ENCODE measurements at places on chromosomes 13 and 19. TPM values are rescaled to one million over a fixed set of nuclear protein-coding genes. Genes with fewer than 3 reads are reported as not detected.
A peak's percentile ranks its signal among the peaks of the same experiment; 100 is the strongest.

- no peaks in the 10 kb centered on the region for H3K36me3 ChIP-seq
- H3K27ac ChIP-seq, result no peak overlapping the region
Observed at GRCh38 chr19:15629003-15629880, 11.5 kb upstream of the CYP4F3 start.

DNA sequence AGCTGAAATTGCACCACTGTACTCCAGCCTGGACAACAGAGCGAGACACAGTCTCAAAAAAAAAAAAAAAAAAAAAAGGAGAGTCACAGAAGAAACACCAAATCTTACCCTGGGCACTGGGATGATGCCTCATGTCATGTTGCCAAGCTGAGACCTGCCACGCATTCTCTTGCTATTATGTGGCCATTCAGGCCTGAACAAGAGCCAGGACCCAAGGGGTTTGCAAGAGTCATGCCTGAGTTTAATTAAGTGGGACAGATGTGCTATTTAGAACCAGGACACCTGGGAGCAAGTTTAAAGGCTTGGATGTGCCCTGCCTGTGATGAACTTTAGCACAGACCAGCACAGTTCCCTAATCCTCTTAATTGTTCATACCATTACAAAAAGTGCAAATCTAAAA is 9.8 kb downstream of the PNMA8A start:
- H3K36me3 ChIP-seq, result no peaks in the 10 kb centered on the region
- H3K27ac ChIP-seq, result no peak overlapping the region

ZNF556 gene
- not detected for total RNA-seq

GRCh38 chr13:29707876-29708543 is 112.5 kb upstream of the SLC7A1 start:
- H3K27me3 ChIP-seq, result no peaks in the 10 kb centered on the region
- no peak overlapping the region for H3K27ac ChIP-seq
- DNase-seq, result peak; percentile 17
- peaks cover 7% of the 10 kb centered on the region for H3K4me1 ChIP-seq
- no peaks in the 10 kb centered on the region for H3K36me3 ChIP-seq

GRCh38 chr13:30023196-30023895 is 172.9 kb upstream of the UBL3 start:
- H3K27ac ChIP-seq, result peak overlapping the region; percentile 94
- H3K36me3 ChIP-seq, result no peaks in the 10 kb centered on the region
- no peak overlapping the region for H3K4me3 ChIP-seq

MEF2B gene
- total RNA-seq, result 1.8 TPM

COX7A1 gene
- total RNA-seq, result not detected

DNA sequence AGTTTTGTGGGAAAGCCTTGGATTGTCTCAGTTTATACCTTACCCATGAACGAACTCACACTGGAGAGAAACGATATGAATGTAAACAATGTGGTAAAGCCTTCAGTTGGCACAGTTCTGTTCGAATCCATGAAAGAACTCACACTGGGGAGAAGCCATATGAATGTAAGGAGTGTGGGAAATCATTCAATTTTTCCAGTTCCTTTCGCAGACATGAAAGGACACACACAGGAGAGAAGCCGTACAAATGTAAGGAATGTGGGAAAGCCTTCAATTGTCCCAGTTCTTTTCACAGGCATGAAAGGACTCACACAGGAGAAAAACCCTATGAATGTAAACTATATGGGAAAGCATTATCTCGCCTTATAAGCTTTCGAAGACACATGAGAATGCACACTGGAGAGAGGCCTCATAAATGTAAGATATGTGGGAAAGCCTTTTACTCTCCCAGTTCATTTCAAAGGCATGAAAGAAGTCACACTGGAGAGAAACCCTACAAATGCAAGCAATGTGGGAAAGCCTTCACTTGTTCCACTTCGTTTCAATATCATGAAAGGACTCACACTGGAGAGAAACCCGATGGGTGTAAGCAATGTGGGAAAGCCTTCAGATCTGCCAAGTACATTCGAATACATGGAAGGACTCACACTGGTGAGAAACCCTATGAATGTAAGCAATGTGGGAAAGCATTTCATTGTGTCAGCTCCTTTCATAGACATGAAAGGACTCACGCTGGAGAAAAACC is 7.5 kb upstream of the ZNF440 start:
- no peaks in the 10 kb centered on the region for H3K27me3 ChIP-seq
- H3K27ac ChIP-seq, result no peak overlapping the region
- H3K4me3 ChIP-seq, result no peak overlapping the region
- H3K4me1 ChIP-seq, result no peaks in the 10 kb centered on the region
- no peak for DNase-seq
- H3K36me3 ChIP-seq, result no peaks in the 10 kb centered on the region

FUT2 gene
- total RNA-seq, result 8.7 TPM

GRCh38 chr13:75764251-75764925 is 128.3 kb downstream of the LMO7 start:
- H3K36me3 ChIP-seq, result peaks cover 37% of the 10 kb centered on the region
- DNase-seq, result no peak
- peaks cover 29% of the 10 kb centered on the region for H3K4me1 ChIP-seq
- H3K27ac ChIP-seq, result no peak overlapping the region
- H3K27me3 ChIP-seq, result no peaks in the 10 kb centered on the region

- no peak for DNase-seq
- H3K4me3 ChIP-seq, result no peak overlapping the region
- H3K36me3 ChIP-seq, result 0 out of 2 replicates have a peak, but pooled peaks cover 4% of the 10 kb centered on the region
- no peaks in the 10 kb centered on the region for H3K4me1 ChIP-seq
- no peak overlapping the region for H3K27ac ChIP-seq
Observed at GRCh38 chr19:14700711-14701375, 11.0 kb downstream of the ZNF333 start.

- H3K4me1 ChIP-seq, result peaks cover 19% of the 10 kb centered on the region
- no peak for DNase-seq
- H3K36me3 ChIP-seq, result no peaks in the 10 kb centered on the region
- H3K4me3 ChIP-seq, result no peak overlapping the region
Observed at GRCh38 chr19:53624771-53625545, 6.8 kb upstream of the DPRX start.

DNA sequence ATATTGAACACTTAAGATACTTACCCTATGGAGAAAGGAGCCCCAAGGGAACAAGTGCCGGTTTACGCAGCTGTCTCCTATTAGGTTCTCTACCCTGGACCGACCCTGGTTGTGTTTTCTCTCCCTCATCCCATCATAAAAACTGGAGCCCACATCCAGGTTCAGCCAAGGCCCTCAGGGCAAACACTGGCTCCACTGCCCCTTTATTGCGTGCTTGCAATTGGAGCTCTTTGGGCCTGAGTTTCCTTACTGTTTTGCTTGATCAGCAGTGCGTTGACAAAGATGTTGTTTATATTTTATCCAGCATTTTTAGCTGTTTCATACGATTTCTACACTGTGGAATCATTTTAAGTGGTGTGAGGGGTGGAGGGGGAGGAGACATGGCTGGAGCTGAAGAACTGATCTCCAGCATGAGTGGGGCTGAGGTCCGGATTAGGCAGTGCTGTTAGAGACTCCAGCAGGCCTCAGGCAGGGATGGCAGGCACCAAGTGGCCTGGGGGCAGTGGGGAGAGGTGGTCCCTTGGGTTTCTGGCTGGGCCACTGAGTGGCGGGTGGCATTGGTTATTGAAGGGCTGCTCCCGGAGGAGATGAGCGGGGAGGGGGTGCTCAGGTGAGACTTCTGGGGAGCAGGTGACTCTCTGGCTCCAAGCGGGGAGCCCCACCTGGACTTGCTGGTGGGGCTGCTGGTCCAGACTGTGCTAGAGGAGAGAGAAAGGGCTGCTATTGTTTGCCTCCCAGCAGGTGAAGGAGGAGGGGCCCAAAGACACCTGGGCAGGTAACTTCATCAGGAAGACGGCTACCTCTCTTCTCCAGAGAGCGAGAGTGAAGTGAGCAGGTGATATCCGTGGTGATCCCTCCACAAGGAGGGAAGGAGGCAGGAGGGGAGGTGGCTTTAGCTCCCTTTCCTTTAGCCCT is 62.4 kb upstream of the RNF113B start:
- H3K27ac ChIP-seq, result no peak overlapping the region
- no peaks in the 10 kb centered on the region for H3K36me3 ChIP-seq
- no peak for DNase-seq
- H3K4me3 ChIP-seq, result no peak overlapping the region
- H3K4me1 ChIP-seq, result no peaks in the 10 kb centered on the region

KCNRG gene
- not detected for total RNA-seq

BICRA gene
- 9.6 TPM for total RNA-seq

GRCh38 chr19:13097033-13097462 is 5.6 kb downstream of the LYL1 start:
- no peak overlapping the region for H3K4me3 ChIP-seq
- no peak for DNase-seq
- peaks cover 9% of the 10 kb centered on the region for H3K4me1 ChIP-seq

- H3K4me3 ChIP-seq, result no peak overlapping the region
- peaks cover 4% of the 10 kb centered on the region for H3K27me3 ChIP-seq
- no peaks in the 10 kb centered on the region for H3K4me1 ChIP-seq
Observed at GRCh38 chr13:97844151-97844550, 109.3 kb upstream of the IPO5 start.
